ENCODE measurements at places on chromosomes 16 and 17.
A peak's percentile ranks its signal among the peaks of the same experiment; 100 is the strongest.

GRCh38 chr16:66357523-66357928 is 9.0 kb upstream of the CDH5 start:
- DNase-seq: peak; percentile 38

DNA sequence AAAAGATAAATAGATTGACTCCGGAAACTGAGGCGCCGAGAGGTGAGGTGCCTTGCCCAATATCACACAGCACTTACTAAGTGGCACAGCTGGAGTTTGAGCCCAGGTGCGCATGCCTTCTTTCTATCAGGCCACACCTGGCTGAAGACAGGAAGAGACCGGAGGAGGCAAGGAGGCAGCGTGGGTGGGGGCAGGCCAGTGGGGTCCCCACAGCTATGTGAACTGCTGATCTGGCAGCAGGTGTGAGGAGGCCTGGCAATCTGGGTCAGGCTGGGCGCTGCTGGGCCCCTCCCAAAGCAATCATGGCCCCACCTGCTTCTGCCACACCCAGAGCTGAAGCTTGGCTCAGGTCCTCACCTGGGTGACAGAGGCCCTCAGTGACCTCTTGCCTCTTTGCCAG is 1.9 kb upstream of the GDPD3 start:
- peak; percentile 50 for DNase-seq

DNA sequence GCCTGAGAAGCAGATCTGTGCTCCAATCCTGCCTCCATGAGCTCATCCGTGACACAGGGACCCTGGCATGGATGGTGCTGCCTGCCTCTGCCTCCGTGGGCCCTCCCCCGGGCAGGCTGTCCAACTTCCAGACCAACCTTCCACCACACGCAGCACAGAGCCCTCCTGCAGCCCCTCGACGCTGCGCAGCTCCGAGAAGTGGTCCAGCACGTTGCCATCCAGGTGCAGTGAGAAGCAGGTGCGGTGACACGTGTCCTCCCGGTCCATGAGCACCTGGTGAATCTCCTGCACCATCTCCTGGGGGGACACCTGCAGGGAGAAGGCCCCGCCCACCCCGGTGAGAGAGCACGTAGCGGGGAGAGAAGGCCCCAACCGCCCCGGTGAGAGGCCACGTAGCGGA is 8.4 kb downstream of the CLUH start:
- no peak for DNase-seq

GRCh38 chr17:48615963-48616716 is 1.0 kb upstream of the HOXB8 start:
- no peak for DNase-seq

- DNase-seq: no peak
Measured at GRCh38 chr17:627051-627450, 87.6 kb downstream of the VPS53 start.

DNA sequence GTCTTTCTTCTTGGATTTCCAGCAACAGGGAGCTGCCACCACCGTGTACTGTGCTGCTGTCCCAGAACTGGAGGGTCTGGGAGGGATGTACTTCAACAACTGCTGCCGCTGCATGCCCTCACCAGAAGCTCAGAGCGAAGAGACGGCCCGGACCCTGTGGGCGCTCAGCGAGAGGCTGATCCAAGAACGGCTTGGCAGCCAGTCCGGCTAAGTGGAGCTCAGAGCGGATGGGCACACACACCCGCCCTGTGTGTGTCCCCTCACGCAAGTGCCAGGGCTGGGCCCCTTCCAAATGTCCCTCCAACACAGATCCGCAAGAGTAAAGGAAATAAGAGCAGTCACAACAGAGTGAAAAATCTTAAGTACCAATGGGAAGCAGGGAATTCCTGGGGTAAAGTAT is 389.0 kb downstream of the MAF start:
- no peak for DNase-seq

- DNase-seq: peak; percentile 57
Measured at GRCh38 chr17:77445760-77446532, 305.2 kb downstream of the SEC14L1 start.

- no peak for DNase-seq
Measured at GRCh38 chr16:85967111-85967510, 68.1 kb downstream of the IRF8 start.

Measured in CD4-positive, alpha-beta T cell treated with Interleukin-4 for 4 hours (primary cell).